ENCODE measurements at places on chromosomes 2 and 18. TPM values are rescaled to one million over a fixed set of nuclear protein-coding genes. Genes with fewer than 3 reads are reported as not detected.

Gene ALPP
- not detected for polyA plus RNA-seq

GRCh38 chr2:239255218-239255617 lies 145.6 kb downstream of the HDAC4 start:
- DNase-seq: no peak

GRCh38 chr2:216516730-216517350 lies 18.2 kb downstream of the RPL37A start:
- peak; percentile 63 for DNase-seq

Gene PSMA8
- polyA plus RNA-seq: not detected

Gene SULT1C2
- not detected for polyA plus RNA-seq

GRCh38 chr18:13451213-13451540 lies 232.6 kb downstream of the LDLRAD4 start:
- no peak for DNase-seq

Gene SPP2
- polyA plus RNA-seq: 0.30 TPM

Gene RGPD3
- 0.05 TPM for polyA plus RNA-seq

Gene DNER
- 1.4 TPM for polyA plus RNA-seq

Gene TMEM200C
- polyA plus RNA-seq: not detected

Gene GREB1L
- polyA plus RNA-seq: under 0.01 TPM

DNA sequence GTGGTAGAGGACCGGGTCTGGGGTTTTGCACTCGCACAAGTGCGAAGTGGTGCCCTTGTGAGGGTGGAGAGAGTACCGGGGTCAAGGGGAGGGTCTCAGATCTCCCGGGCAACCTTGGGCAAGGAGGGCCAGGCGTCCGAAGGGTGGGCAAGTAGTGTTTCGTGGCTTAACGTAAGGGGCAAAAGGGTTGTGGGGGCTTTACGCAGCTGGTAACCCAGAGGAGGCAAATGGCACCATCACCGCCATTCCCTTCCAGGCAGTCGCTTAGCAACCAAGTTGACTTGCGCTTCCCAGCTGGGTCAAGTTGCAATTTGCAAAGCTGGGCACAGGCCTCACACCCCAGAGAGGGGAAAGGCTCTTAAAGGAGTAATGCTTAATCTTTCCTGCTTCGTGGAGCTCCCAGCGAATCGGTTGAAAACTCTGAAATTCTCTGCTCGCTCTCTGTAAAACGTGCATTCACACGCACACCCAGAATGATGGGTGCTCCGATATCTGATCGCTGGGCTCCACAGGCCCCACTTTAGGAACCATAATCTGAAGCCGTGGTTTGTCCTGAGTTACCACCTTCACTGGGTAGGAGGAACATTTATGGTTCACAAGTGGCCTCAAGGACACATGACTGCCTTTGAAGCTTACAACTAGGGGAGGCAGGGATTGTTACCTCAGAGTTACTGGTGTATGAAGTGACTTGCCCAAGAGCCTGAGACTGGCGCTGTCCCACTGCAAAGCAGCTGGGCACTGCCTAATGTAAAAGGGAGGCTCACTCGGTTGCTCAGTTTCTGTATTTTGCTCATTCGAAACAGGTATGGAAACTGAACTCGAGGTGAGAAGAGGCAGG lies 127.9 kb downstream of the UXS1 start:
- peak; percentile 21 for DNase-seq

GRCh38 chr2:161412346-161412745 lies 3.8 kb upstream of the TBR1 start:
- DNase-seq: no peak

GRCh38 chr2:156486614-156487013 lies 50.4 kb downstream of the GPD2 start:
- no peak for DNase-seq

Gene CXCR1
- not detected for polyA plus RNA-seq

- no peak for DNase-seq
Observed at GRCh38 chr2:107112561-107112960, 226.6 kb upstream of the ST6GAL2 start.

Gene CPO
- not detected for polyA plus RNA-seq

GRCh38 chr18:8762968-8763367 lies 57.6 kb downstream of the MTCL1 start:
- no peak for DNase-seq

- no peak for DNase-seq
Observed at GRCh38 chr2:104213758-104214157, 640.2 kb upstream of the POU3F3 start.

Gene POU3F3
- not detected for polyA plus RNA-seq

DNA sequence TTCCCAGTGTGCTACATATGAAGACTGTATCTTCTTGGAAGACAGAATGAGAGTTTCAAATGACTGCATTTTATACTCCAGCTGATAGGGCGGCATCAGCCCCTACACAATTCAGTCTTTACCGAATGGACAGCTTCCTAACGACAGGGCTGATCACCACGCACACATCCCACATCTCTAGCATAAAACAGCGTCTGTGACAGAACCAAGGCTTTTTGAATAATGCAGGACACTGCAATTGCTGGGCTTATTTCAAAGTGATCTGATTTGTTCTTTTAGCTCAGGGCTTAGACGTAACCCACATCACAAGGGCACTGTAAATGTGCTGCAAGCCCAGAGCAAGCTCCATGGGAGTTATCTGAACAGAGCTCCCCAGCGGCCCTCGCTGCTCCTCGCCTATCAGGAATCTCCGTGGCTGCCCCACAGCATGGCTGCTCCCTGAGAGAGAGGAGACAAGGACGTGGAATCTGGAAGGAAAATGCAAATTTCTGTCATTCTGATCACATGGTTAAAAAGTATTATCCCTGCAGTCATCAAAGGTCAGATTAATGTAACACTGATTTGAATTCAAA lies 158.5 kb upstream of the ALKAL2 start:
- no peak for DNase-seq

Gene DSG4
- polyA plus RNA-seq: not detected

DNA sequence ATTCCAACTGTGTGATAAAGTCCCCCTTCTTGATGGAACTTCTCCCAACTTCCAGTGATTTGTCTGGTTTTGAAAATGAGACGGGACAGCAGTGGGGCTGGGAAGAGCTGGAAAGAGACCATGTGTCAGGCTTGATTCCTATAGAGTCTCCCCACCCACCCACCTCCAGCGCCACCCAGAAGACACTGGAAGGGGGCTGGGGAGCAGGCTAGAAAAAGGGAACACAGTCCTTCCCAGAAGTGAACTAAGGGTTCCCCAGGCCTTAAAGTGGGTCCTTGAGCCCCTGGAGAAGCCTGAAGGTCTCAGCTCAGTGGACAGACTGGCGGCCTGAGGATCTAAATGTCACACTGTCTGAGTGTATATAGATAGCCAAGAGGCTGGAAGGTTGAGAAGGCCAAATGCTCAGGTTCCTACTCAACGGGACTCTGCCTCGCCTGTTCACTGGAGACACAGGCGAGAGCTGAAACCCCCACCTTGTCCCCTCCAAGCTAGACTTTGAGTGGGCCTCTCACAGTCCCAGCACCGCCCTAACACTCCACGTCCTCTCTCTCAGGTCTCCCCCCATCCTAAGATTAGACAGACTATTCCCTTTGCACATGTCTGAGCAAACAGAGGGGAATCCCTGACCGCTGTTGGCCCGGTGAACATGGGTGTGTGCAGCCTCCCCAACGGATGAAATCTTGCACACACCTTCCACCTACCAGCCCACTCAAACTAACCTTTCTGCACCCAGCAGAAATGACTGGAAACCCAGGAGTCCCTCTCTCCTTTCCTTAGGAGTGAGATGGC lies 1.6 kb downstream of the PKDCC start:
- DNase-seq: no peak

DNA sequence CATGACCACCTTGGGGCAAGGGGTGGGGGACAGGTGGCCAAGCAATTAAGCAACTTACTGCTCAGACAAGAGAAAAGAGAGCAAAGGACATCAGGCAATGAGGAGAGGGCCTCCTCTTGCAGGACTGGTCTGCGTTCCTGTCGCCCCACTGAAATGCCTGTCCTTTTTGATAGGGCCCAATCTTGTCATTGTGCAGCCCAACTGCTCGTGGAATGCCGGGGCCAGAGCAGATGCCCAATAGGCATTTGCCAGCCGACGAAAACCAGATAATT lies 104.5 kb upstream of the SH3BP4 start:
- DNase-seq: no peak

- DNase-seq: no peak
Observed at GRCh38 chr2:186909095-186909494, 60.1 kb upstream of the ZSWIM2 start.

Gene CCDC74A
- 21.3 TPM for polyA plus RNA-seq

Gene ALPG
- not detected for polyA plus RNA-seq

DNA sequence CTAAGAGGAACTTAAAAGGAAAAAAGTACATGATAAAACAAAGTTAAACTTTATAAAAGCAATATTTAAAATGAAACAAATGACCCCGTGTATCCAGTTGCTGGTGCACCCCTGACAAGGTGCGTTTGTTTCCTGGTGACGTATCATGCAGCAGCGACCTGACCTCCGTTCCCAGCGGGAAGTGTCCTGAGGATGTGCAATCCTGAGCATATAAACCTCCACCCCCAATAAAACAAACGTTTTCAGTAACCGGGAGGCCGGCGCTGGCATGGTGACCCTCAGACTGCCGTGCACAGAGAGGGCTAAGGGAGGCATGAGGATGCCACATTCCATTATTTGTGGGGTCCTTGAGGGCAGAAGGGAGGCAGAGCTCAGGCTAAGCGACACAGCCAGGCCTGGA lies 14.8 kb downstream of the SLC66A2 start:
- DNase-seq: no peak

DNA sequence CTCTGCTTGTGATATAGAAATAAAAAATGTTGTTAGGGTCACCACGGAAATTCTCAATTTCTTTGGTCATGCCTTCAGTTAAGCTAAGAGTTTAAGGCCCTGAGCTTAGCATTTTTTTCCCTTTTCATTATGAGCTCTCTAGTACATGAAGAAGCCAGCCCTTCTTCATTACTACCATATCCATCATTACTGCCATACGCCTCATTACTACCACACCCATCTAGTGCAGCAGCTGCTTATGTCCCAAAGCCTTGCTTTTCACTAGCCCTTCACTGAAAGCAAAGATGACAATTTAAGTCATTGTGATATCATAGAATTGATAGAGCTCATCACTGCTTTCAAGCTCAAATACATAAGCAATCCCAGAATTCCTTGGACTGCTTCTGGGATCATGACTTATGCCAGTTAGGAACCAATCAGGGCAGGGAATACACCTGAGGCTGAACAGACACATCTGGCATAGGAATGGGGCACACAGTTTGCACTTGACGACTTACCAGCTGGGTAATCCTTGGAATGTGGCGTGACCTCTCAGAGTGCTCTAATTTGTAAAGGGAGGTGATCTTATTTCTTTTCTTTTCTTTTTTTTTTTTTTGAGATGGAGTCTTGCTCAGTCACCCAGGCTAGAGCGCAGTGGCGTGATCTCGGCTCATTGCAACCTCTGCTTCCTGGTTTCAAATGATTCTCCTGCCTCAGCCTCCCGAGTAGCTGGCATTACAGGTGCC lies 40.3 kb downstream of the SOWAHC start:
- no peak for DNase-seq

DNA sequence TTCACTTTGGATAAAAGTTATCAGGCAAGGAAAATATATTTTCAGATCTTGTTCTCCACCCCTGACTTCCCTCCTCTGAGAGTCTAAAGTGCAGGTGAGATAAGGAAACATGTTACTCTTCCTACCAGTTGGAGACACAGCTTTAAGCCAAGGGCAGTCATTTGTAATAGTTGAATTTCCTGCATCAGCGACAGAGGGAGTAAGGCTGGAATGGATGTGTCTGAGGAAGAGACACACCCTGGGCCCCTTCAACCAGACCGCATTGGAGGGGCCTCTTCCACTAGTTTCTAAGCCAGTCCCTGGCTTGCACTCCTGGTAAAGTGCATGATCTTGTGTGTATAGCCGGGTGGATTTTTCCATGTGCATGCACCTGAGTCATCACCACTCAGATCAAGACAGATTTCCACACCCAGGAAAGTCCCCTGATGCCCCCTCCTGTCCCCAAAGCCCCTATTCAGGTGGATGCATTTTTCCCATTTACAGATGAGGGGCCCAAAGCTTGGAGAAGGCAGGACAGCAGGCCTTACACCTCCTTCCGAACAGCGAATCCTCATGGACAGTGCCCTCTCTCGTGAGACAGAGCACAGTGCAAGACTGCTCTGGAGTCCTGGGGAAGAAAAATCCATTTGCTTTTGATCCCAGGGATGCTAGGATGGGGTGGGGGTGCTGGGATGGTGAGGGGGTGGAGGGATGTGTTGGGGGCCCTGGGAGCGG lies 66.7 kb upstream of the SH3RF3 start:
- no peak for DNase-seq

Gene SERPINB11
- not detected for polyA plus RNA-seq

DNA sequence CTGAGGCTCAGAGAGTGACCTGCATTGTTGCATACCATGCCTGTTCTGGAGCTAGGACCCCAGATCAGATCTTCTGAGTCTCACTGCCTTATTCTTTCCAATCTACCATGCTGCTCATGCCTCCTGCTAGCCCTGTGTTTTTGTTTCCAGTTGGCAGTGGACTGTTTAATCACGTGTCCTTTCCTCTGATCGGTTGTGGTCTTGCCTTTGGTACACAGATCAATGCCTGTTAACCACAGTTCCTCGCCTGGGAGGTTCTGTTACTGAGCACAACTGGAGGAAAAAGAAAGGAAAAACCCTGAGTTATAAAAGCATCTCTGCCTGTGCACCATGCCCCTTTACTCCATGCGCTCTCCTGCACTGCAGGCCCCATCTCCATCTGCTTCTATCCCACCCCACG lies 329.1 kb downstream of the SETBP1 start:
- DNase-seq: no peak

DNA sequence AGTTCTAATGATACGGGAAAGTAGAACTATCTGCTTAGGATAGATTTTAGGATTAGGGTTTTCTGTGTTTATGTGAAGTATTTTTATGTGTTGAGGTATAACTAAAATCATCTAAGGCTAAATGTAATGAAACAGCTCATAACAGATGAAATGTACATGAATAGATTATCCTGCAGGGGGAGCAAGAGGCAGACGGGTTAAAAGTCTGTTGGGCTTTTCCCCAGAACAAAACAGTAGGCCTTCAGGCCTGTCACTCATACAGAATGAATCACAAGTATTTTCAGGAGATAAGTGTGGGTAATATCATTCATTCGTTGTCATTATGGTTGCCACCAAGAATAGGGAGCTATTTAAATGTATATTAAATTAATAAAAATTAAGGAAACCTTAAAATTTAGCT lies 107.9 kb upstream of the IL1R2 start:
- peak; percentile 27 for DNase-seq

DNA sequence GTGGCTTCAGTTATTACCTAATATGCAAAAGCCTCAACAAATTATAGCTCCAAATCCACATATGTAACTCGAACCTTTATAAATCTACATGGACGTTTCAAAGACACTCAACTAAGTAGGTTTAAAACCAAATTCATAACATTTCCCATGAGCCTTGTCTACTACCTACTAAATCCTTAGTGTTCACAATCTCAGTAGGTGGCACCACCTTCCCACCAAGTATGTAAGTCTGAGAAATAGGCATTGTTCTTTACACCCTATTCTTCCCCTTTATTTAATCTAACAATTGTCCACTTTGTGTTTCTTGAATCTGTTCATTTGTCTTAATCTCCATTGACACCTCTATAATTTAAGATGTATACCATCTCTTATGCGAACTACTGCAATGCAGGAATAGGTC lies 4.6 kb downstream of the PIGN start:
- no peak for DNase-seq

Gene CHN1
- 46.9 TPM for polyA plus RNA-seq

Gene SNTG2
- not detected for polyA plus RNA-seq

Measured in SK-N-SH (cell line).